ENCODE measurements at places on chromosomes 4 and X.

- DNase-seq: no peak
These were observed 315.1 kb downstream of the STK32B start for GRCh38 chr4:5366421-5366820.

GRCh38 chr4:90718931-90719330 is 591.7 kb downstream of the CCSER1 start:
- no peak for DNase-seq

GRCh38 chr4:26319949-26320537 is 771 bp upstream of the RBPJ start:
- DNase-seq: no peak

DNA sequence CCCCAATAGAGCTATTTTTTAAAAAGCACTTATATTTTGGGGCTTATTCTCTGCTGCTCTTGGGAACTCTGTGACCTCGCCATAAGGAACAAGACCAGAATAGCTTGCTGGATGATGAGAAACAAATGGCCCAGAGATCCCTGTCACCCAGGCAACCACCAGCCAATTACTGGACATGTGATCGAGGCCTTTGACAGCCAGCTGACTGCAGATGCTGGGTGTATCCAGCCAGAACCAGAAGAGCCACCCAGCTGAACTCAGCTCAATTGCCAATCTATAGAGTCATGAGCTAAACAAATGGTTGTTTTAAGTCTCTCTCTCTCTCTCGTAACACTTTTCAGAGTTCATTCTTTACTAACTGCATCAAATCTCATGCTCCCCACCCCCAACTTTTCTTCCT is 24.4 kb upstream of the CITED1 start:
- no peak for DNase-seq

- no peak for DNase-seq
These were observed 184.0 kb upstream of the GALNTL6 start for GRCh38 chr4:171629182-171629581.

GRCh38 chrX:599837-600715 is 30.5 kb upstream of the SHOX start:
- no peak for DNase-seq

- DNase-seq: no peak
These were observed 277.8 kb downstream of the TENM3 start for GRCh38 chr4:182521011-182521410.

DNA sequence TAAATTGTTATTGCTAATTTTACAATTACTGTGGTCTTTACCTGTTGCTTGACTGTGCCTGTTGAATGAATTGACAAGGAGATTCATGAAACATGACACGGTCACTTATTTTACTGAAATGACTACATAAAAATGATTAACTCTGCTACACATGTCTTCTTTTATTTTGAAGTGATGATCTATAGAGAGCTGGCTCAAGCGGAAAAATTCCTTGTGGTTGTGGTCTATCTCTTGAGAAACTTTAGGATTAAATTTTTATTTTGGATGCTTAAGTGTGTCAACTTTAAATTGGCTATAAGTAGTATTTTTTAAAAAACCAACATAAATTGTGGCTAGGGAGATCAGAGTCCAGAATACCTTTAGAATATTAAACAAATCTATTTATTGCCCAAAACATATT is 131.8 kb upstream of the PITX2 start:
- no peak for DNase-seq

DNA sequence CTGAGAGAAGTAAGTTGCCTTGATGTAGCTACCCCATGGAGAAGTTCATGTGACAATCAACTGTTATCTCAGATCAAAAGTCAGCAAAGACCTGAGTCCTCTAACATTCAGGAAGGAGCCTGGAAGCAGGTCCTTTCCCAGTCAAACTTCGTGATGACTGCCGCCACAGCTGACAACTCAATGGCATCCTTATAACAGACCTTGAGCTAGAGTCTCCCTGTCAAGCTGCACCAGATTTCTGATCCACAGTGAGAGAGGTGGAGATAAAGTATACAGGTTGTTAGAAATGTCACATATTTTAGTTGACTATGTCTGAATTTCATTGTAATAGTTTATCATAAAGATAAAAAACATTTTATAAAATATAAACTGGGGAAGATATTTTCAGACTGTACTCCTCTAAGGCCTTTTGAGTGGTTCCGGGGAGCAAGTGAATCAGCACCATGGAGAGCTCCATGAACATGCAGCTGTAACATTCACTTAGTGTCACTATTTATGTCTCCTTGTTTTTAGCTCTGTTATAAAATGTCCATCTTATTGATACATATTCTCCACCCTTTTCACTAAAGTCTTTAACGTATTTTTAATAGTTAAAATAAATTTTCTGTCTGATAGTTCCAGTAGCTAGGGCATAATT is 1653.5 kb upstream of the AGA start:
- no peak for DNase-seq

Measured in stimulated activated CD8-positive, alpha-beta memory T cell treated with anti-CD3 and anti-CD28 coated beads, Interleukin-12 subunit alpha, Interleukin-12 subunit beta, amount 100 ng/mL, for 1 hour (primary cell).